ENCODE measurements at places on chromosomes 4 and X.

DNA sequence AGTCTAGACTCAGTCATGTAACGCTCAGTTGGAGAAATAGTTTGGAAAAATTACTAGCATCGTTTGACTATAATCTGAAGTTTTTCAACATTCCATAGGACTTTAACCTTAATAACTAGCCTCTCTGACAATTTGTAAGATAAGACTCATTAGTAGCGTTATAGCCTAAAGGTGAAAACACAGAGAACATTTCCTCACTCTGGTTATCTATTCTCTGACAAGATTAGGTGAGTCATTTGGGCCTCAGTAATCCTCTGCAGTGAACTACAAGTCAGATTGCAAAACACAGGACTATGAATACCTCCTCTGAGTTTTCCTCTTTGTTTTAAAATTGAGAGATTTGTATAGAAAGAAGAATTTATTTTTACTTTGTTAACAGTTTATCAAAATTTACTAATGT lies 31.8 kb upstream of the PDLIM5 start:
- no peak for DNase-seq

DNA sequence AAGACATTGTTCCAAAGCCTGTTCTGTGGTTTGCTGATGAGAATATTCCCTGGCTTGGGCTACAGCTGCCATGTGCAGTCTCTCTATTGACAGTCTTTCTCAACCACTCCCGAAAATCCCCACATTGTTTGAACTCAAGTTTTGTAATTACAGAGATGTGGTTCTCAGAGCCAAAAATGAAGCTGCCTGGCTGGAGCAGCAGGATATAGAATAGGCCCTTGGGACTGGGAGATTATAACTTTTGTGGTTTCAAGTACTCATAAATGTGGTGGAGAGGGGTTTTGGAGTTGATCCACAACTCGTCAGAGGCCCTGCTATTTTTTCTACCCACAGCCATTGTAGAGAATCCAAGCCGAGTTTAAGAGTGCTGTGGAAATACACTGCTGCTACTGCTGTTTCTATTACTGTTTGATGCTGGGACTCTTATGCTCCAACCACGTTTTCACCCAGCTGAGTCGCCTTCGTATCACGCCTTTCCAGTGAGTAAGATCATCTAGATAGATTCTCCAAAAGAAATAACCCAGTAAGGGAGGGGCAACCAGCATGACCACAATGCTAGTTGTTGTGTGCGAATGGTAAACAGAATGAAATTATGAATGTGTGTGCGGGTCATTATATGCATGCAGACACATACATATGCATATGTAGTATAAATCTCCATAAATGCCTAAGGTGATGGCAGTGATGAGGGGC lies 57.1 kb upstream of the ATXN3L start:
- no peak for DNase-seq

DNA sequence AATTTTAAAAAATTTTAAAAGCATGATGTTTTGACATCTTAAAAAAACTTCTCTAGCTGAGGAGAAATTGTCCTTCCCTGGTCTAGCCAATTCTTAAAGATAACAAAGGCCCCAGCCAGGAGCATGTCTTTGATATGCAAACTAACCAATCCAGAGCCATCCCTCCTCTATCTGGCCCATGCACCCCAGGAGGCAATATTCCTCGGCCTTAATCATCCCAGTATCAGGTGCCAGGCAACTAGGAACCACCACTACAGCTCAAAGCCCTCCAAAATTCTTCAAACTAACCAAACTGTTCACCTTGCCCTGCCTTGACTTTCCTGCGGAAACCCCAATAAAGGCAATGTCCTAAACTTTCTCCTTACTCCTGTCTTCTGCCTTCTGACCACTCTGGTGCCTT lies 97.8 kb upstream of the USP9X start:
- no peak for DNase-seq

DNA sequence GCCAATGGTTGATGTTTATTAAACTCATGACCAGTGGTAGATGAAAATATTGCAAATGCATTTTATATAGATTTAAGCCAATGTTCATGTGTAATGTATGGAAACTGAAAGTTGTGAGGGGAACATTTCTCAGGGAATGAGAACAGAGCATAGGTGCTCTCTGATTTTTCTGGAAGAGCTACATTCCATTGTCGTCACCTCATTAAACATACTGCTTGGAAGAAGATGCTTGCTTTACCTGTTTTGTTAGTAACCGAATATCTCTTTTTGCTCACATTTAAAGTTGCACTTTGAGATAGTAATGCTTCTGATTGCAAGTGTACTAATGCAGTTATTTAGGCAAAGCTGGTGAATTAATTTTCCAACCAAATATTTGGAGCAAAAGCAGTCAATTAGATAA lies 93.8 kb upstream of the CLCN4 start:
- no peak for DNase-seq

GRCh38 chr4:4170596-4171150 lies 56.1 kb downstream of the OTOP1 start:
- no peak for DNase-seq

DNA sequence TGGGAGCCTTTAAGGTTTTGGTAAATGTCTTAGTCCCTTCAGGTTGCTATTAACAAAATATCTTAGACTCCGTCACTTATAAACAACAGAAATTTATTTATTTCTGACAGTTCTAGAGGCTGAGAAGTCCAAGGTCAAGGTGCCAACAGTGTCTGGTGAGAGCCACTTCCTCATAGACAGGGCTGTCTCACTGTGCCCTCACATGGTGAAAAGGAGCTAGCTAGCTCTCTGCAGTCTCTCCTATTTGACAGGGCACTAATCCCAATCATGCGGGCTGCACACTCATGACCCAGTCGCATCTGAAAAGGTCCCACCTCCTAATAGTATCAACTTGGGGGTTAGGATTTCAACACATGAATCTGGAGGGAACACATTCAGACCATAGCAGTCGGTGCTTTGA lies 63.4 kb upstream of the KLF3 start:
- peak; percentile 20 for DNase-seq

GRCh38 chrX:139831675-139832456 lies 101.0 kb downstream of the ATP11C start:
- no peak for DNase-seq

- DNase-seq: no peak
These were observed 263.2 kb downstream of the DHX15 start for GRCh38 chr4:24321131-24321530.

DNA sequence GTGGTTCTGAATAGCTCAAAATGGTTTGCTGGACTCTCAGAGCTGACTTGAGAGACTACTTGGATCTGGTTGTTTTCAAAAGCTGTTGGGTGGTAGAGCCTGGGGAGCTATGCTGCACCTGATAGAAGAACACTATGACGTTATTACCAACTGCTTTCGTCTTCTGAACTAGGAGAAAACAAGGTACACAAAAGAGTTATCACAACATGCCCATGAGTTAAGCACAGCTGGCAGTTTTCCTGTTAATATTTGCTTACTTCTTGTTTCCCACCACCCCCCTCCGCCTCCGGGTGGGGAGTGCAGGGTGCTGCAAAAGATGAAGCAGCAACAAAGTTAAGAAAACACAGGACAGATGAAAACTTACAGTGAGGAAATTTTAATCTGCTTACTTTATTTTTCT lies 69.1 kb downstream of the RASL11B start:
- DNase-seq: no peak
